ENCODE measurements at places on chromosomes 16 and 17. TPM values are rescaled to one million over a fixed set of nuclear protein-coding genes. Genes with fewer than 3 reads are reported as not detected.

GRCh38 chr17:15479703-15480102 lies 12.3 kb upstream of the CDRT4 start:
- H3K27me3 ChIP-seq, result no peaks in the 10 kb centered on the region
- no peak overlapping the region for H3K27ac ChIP-seq
- H3K4me1 ChIP-seq, result no peaks in the 10 kb centered on the region
- no peak for DNase-seq
- H3K4me3 ChIP-seq, result no peak overlapping the region

GRCh38 chr16:57413733-57414132 lies 9.2 kb downstream of the CCL17 start:
- H3K27me3 ChIP-seq, result no peaks in the 10 kb centered on the region
- no peak overlapping the region for H3K4me3 ChIP-seq
- H3K4me1 ChIP-seq, result peaks cover 32% of the 10 kb centered on the region

NRN1L gene
- 0.28 TPM for total RNA-seq

DNA sequence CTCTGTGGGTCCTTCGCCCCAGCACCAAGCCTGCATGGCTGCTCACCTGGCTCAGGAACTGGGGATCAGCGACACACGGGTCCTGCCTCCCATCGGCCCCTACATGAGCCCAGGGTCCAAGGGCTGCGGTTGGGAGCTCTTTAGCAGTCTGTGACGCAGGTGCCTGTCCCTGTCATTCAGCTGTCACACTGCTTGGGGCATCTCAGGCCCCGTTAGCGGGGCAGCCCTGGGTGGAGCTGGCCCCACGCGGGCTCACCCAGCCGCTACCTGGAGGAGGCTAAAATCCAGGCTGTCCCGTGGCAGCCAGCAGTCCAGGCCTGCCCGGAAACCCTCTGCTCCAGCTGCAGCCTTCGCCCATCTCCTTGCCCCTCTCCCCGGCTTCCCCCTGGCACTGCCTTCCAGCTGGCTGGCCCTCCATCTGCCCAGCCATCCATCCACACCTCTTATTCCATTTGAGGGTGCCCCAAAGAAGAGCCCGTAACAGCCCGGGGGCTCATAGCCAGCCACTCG lies 3.3 kb downstream of the GCGR start:
- H3K4me3 ChIP-seq, result no peak overlapping the region
- peaks cover 52% of the 10 kb centered on the region for H3K27me3 ChIP-seq

KRTAP4-5 gene
- total RNA-seq, result not detected

DNA sequence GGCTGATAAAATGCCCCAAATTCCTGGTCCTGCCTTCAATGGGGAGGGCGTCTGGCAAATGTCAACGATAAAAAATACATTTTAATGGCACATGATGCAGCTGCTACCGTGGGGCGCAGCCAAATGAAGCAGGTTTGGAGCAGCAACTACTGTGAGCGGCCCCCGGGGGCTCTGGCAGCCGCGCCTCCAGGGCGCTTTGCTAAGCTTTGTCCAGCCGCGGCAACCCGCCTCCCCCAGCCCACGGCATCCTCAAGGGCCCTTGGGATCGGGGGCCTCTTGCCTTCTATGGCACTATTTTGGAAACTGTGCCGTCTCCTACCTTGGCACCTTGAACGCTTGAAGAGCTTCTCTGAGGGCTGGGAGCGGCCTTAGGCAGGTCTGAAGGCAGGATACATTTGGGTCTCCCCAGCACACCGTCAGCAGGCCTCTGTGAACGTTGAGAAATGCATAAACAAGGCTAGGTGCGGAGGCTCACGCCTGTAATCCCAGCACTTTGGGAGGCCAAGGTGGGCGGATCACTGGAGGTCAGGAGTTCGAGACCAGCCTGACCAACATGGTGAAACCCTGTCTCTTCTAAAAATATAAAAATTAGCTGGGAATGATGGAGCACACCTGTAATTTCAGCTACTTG lies 25.1 kb downstream of the TBX4 start:
- no peaks in the 10 kb centered on the region for H3K4me1 ChIP-seq
- H3K4me3 ChIP-seq, result no peak overlapping the region
- H3K27ac ChIP-seq, result no peak overlapping the region
- peaks cover 29% of the 10 kb centered on the region for H3K27me3 ChIP-seq
- H3K36me3 ChIP-seq, result no peaks in the 10 kb centered on the region

DNA sequence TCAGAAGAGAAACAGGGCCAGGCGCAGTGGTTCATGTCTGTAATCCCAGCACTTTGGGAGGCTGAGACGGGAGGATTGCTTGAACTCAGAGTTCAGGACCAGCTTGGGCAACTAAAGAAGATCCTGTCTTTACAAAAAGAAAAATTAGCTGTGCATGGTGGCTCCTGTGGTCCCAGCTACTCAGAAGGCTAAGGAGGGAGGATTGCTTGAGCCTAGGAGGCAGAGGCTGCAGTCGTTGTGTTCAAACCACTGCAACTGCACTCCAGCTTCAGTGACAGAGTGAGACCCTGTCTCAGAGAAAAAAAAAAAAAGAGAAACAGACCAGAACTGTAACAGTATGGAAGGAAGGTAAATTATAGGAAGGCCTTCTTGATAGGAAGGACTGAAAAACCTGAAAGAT lies 10.3 kb downstream of the ARL4D start:
- DNase-seq, result no peak
- no peaks in the 10 kb centered on the region for H3K27me3 ChIP-seq
- no peak overlapping the region for H3K27ac ChIP-seq
- no peak overlapping the region for H3K4me3 ChIP-seq
- H3K4me1 ChIP-seq, result no peaks in the 10 kb centered on the region

DNA sequence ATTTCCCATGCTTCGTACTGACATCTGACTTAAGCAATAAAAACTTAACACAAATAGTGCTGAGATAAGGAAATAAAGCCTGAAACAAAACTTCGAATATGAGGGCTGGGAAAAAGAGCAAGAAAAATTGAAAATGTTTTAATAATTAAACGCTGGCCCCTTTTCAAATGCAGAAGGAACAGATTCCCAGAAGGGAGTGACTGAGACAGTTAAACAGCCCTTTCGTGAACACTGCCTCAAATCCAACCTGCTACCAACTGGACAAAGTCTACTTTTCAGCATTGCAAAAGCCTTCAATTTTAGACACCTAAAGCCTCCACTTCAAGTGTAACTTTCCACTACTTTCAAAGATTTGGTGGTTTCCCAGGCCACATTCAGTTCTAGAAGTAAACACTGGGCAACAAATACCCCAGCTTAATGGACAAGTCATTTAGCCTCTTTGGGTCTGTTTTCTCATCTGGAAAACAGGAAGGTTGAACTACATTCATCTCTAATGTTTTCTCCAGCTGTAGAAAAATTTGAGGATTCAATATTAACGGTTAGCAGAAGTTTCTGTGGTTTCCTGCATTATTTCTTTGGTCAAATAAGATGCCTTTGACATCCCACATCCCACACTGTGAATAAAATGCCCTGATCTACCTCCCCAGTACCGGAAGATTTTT lies 11.8 kb downstream of the RFFL start:
- peak overlapping the region; percentile 98 for H3K27ac ChIP-seq
- no peak for DNase-seq
- H3K4me1 ChIP-seq, result peaks cover 66% of the 10 kb centered on the region
- no peak overlapping the region for H3K4me3 ChIP-seq
- no peaks in the 10 kb centered on the region for H3K36me3 ChIP-seq
- H3K27me3 ChIP-seq, result no peaks in the 10 kb centered on the region

- DNase-seq, result no peak
- H3K4me1 ChIP-seq, result no peaks in the 10 kb centered on the region
- peaks cover 58% of the 10 kb centered on the region for H3K27me3 ChIP-seq
- no peak overlapping the region for H3K4me3 ChIP-seq
- H3K36me3 ChIP-seq, result no peaks in the 10 kb centered on the region
- no peak overlapping the region for H3K27ac ChIP-seq
Observed at GRCh38 chr17:49958723-49959122, 10.3 kb upstream of the DLX4 start.

DNA sequence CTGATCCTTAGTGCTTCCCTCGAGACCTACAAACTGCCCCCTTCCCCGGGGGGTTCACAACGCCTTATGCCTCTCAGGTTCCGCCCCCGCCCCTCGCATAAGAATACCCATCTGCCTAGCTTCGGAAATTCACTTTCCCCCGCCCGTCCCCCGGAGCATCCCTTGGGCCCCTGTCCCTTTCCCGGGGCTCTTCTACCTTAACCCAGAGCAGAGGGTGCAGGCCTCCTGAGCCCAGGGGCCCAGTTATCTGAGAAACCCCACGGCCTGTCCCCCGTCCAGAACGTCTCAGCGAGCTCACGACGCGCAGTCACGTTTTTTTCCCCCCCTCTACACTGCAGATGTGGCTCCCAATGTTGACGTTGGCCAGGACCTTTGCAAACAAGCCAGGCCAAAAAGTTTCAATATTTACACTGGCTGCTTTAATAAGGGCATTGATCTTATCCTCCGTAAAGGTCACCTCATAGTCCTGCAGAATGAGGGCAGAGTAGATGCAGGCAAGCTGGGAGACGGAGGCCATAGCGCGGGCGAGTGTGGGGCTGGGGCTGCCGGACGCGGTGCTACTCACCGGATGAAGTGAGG lies 1.4 kb upstream of the NBR1 start:
- peaks cover 4% of the 10 kb centered on the region for H3K36me3 ChIP-seq
- no peaks in the 10 kb centered on the region for H3K27me3 ChIP-seq
- DNase-seq, result no peak
- H3K4me1 ChIP-seq, result peaks cover 24% of the 10 kb centered on the region
- peak overlapping the region; percentile 62 for H3K27ac ChIP-seq
- peak overlapping the region; percentile 70 for H3K4me3 ChIP-seq

- H3K27ac ChIP-seq, result no peak overlapping the region
- no peak overlapping the region for H3K4me3 ChIP-seq
- H3K36me3 ChIP-seq, result no peaks in the 10 kb centered on the region
- DNase-seq, result no peak
Observed at GRCh38 chr16:24645739-24646645, 83.5 kb upstream of the TNRC6A start.

DNA sequence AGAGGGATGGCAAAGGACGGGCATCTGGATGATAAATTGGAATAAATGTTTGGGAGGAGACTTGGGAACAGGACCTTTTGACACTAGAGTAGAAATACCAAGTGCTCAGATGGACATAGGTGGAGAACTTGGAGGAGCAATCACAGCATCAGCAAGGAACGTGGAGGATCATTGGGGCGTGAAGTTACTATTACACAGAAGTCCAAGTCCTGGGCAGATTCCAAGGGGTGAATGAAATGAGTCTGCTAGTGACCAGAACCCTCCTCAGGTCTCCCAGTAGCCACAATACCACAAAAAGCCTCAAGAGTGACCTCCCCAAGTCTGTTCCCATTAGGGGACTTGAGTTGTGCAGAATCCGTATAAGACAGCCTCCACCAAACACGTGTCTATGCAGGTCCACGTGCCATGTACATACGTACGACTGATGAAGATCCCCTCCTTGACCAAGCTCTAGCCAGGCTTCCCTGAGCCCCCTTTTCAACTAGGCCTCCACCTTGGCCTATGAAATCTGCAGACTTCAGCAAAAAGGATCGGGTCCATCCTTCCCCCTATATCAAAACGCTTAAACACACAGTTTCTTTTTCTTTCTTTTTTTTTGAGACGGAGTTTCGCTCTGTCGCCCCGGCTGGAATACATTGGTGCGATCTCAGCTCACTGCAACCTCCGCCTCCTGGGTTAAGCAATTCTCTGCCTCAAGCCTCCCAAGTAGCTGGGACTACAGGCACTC lies 2.2 kb downstream of the C17orf67 start:
- no peak for DNase-seq
- no peak overlapping the region for H3K27ac ChIP-seq
- no peaks in the 10 kb centered on the region for H3K27me3 ChIP-seq
- no peak overlapping the region for H3K4me3 ChIP-seq
- H3K4me1 ChIP-seq, result peaks cover 16% of the 10 kb centered on the region

GRCh38 chr17:11880714-11881113 lies 116.6 kb downstream of the ZNF18 start:
- DNase-seq, result no peak
- H3K27ac ChIP-seq, result no peak overlapping the region
- H3K4me3 ChIP-seq, result no peak overlapping the region

DNA sequence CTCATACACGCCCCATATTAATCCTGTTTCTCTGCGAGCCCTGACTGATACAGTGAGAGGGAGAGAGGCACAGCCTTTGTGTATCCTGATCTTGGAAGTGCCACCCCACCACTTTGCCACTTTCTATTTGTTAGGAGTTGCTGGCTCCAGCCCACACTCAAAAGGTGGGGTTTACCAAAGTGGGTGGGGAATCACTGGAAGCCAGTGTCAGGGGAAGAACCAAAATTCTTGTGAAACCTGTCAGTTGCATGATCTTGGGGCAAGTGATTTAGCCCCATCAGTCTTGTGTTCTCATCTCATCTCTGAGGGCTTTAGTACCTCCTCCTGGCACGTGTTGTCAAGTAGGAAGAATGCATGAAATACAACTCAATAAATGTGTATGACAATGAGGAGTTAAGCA lies 119.5 kb downstream of the SOX9 start:
- DNase-seq, result no peak
- no peaks in the 10 kb centered on the region for H3K36me3 ChIP-seq
- no peaks in the 10 kb centered on the region for H3K4me1 ChIP-seq
- H3K4me3 ChIP-seq, result no peak overlapping the region
- no peak overlapping the region for H3K27ac ChIP-seq
- no peaks in the 10 kb centered on the region for H3K27me3 ChIP-seq

DNA sequence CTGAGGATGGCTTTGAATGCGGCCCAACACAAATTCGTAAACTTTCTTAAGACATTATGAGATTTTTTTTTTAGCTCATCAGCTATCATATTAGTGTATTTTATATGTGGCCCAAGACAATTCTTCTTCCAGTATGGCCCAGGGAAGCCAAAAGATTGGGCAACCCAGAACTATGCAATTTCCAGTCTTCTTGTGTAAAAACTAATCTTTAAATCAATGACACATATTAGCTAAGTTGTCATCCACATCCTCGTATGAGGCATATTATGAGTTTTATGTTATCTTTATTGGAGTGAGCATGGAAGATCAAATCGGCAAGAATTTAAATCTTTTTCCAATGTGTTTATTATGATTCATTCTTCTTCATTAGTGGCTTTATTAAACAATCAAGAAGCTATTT lies 198.6 kb upstream of the HSBP1 start:
- H3K27ac ChIP-seq, result no peak overlapping the region
- no peaks in the 10 kb centered on the region for H3K27me3 ChIP-seq
- no peaks in the 10 kb centered on the region for H3K36me3 ChIP-seq

DNA sequence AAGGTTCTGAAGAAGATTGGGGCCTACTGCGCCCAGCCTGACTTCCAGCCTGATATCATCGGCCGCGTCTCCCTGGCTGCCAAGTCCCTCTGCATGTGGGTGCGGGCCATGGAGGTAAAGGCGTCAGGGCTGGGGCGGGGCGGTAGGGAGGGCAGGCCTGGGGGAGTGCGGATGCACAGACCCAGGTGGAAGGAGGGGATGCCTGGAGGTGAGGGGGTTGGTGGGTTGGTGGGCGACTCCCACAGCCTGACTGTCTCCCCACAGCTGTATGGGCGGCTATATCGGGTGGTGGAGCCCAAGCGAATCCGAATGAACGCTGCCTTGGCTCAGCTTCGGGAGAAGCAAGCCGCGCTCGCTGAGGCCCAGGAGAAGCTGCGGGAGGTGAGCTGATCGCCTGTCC lies 26.8 kb upstream of the KDM6B start:
- H3K4me1 ChIP-seq, result no peaks in the 10 kb centered on the region
- no peak for DNase-seq
- H3K36me3 ChIP-seq, result no peaks in the 10 kb centered on the region
- H3K4me3 ChIP-seq, result no peak overlapping the region
- H3K27ac ChIP-seq, result no peak overlapping the region

GRCh38 chr17:21352981-21353265 lies 23.2 kb upstream of the KCNJ12 start:
- H3K36me3 ChIP-seq, result no peaks in the 10 kb centered on the region
- DNase-seq, result no peak
- no peak overlapping the region for H3K4me3 ChIP-seq
- no peaks in the 10 kb centered on the region for H3K27me3 ChIP-seq
- H3K4me1 ChIP-seq, result no peaks in the 10 kb centered on the region
- H3K27ac ChIP-seq, result no peak overlapping the region

Measured in thymus (tissue), 14 donors.